ENCODE measurements at places on chromosomes 6 and 20.

DNA sequence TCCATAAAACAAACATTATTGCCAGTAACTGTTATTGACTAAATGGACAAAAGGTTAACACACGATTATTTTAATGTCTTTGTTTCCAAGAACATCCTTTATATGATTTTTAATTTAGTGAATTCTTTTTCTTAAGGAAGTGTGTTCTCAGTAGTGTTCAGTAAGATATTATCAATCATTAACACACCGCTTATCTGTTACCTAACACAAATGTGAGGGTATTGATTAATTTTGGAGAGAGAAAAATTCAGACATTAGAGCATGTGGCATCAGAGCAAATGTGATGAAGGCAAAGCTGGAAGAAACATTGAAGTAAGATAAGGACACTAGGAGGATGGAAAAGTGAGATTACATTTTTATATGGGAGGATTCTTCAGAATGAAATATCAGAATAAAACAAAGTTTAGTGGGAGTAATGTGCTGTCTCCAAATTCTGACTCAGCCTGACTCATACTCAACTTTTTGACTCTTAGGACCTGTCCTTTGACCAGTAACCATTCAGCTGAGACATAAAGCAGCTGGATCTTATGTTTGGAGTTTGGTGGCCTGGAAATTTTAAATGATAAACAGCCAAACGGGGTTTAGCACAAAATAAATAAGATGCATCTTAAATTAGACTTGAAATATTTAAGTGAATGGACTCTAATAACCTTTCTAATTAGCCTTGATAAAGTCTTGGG lies 348.6 kb downstream of the CD109 start:
- no peak for DNase-seq

GRCh38 chr6:163874784-163875183 lies 460.3 kb downstream of the QKI start:
- DNase-seq: no peak

DNA sequence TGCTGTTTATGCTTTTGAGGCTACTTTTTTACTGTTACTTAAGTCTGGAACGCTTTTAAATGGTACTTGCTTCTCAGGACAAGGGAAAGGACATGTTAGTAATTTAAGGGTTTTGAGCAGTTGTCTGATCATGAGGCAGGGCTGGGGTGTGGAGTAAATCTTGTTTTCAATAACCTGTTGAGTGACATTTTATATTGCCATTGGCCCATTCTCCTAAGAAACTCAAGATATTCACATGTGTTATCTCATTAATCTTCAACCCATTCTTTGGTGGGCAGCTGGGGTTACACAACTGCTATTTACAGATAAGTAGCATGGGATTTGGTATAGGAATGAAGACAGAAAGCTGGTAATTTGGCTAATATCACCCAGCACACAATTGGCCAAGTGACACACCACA lies 44.6 kb upstream of the IL17A start:
- no peak for DNase-seq

DNA sequence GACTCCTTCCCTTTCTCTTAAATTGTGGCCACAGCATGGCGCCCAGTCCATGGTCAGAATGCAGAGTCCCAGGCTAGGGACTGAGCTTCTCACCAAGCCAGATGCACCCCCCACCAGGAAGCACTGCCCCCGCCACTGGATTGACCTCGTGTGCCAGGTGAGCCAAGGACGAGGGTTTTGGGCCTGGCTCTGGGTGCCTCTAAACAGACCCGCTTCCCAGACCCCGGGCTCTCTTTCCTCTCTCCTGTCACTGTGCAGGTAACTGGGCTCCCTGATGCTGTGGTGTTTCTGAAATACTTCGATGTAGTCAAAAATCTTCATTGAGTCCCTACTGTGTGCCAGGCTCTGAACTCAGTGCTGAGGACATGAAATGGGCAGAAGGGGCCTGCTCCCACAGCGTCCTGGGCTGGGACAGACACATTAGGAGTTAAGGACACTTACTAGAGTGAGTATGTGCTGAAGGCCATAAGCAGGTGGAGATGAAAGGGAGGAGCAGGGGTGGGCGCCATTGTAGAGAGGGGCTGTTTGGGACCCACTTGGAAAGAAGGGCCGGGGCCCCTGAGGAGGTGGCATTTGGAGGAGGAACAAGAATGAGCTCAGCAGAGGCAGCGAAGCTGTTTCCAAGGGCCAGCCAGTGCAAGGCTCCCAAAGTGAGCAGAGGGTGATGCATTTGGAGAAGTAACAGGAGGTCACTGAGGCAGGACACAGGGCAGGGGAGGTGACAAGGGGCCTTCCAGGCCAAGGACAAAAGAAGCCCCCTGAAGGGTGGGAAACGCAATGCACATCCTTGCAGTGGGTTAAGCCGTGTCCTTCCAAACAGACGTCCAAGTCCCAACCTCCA lies 217.1 kb downstream of the ANKRD60 start:
- DNase-seq: no peak

DNA sequence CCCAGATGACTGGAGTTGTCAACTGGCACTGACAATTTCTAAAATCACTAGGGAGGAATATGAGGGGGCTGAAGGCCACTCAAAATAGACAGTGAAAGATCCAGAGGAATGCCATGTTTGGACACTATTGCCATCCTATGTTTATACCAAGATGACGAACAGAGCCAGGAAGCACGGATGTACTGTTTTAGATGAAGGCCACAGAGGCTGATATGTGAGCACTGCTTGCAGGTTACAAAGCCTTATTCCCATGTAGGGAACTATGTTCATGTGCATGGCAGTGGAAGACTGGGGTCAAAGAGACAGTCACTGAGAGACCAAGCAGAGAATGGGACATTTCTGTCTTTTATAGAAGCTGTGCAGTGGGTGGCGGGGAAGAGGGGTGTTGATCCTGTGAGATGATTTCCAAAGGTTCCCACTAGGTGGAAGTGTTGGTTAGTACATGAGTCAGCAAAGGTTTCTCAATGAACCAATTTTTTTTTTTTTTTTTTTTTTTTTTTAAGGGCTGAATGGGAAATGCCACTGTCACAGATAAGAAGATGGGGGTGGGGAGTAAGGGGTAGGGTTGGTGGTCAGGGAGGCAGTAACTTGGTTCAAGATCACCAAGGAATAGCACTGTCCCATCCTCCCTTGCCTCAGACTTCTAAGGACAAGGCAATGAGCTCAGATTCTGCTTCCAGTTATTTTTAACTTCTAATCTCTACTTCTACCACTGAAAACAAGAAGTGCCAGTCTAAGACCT lies 46.7 kb upstream of the MOCS1 start:
- no peak for DNase-seq

- DNase-seq: no peak
Observed at GRCh38 chr6:95802978-95803377, 212.8 kb upstream of the FUT9 start.

DNA sequence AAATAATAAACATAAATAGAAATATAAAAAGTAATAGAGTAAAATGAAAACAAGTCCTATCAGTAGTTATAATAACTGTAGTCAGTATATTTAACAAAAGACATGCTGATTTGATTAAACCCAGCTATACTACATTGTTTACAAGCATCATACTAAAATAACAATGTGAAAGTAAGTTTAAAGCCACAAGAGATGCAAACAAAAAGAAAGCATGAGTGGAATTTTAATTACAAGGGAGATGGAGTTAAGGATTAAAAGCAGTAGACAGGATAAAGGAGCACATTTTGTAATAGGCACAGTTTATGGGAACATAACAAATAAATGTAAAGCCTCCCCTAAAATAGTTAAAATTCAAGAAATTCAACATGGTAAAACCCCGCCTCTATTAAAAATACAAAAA lies 41.5 kb downstream of the SENP6 start:
- no peak for DNase-seq

- no peak for DNase-seq
Observed at GRCh38 chr20:35714127-35714526, 14.9 kb downstream of the ROMO1 start.

DNA sequence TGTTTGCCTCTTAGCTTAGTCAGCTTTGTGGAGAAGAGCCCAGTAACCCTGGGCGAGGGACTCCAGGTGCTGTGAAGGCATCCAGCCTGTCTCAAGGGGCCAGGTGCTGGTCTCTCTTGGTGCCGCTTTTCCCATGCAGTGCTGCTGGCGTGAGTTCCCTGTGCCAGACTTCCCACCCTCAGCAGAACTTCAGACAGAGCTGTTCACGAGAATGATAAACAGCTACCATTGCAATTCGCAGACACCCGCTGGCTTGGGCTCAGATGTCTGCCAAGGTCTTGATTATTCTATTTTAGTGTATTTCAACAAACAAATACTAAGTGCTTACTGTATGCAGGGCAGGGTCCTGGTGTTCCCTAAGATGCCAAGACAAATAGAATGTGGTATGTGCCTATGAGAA lies 57.7 kb downstream of the RNF217 start:
- no peak for DNase-seq

GRCh38 chr20:8473459-8473858 lies 341.4 kb downstream of the PLCB1 start:
- no peak for DNase-seq

GRCh38 chr6:144659202-144660182 lies 374.4 kb downstream of the UTRN start:
- no peak for DNase-seq

DNA sequence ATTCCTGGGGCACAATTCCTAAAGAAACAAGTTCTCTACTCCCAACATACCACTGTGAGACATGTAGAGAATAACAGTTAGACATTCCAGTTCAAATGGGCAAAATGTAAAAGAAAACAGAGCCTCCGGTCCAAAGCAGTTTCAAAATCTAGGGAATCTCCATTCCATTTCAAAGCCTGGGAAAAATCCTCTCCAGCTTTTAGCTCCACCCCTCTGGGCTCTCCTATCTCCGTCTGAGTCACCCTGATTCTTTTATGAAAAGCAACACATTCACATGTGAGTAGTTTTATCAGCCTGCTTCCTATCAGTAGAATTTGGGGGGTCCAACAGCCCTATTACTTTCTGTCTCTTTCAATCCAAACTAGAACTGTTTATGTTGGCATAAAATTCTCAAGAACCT lies 3.7 kb downstream of the CSNK2A1 start:
- DNase-seq: no peak

DNA sequence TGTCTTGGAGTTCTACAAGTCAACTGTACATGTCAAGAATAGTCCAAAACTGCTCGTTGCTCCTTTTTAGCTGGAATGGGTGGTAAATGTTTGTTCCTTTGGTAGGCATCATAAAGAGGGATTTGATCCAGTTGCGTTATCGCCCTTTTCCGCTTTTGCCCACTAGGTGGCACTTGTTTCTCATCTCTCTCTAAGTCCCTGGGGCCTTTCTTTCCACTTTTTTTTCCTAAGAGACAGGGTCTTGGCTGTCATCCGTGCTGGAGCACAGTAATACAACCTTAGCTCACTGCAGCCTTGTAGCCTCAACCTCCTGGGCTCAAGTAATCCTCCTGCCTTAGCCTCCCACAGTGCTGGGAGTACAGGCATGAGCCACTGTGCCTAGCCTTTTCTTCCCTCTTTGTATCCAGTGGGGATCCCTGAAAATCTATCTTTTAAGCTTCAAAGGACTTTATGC lies 20.7 kb downstream of the GTPBP2 start:
- no peak for DNase-seq

DNA sequence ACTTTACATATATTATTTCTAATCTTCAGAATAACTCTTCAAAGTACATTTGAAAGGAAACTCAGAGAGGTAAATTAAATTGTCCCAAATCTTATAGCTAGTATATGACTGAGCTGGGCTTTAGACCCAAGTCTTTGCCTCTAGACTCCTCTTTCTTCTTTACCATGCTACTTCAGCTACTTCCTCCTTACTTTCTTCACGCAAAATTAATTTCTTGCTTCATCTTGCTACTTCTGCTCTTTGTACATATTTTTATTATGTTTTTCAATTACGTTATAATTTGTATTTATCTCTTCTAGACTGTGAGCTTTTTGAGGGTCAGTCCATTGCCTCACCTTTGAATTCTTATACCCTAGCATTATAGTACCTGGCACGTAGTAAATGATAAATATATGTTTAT lies 5.3 kb downstream of the TMEM170B start:
- DNase-seq: no peak

DNA sequence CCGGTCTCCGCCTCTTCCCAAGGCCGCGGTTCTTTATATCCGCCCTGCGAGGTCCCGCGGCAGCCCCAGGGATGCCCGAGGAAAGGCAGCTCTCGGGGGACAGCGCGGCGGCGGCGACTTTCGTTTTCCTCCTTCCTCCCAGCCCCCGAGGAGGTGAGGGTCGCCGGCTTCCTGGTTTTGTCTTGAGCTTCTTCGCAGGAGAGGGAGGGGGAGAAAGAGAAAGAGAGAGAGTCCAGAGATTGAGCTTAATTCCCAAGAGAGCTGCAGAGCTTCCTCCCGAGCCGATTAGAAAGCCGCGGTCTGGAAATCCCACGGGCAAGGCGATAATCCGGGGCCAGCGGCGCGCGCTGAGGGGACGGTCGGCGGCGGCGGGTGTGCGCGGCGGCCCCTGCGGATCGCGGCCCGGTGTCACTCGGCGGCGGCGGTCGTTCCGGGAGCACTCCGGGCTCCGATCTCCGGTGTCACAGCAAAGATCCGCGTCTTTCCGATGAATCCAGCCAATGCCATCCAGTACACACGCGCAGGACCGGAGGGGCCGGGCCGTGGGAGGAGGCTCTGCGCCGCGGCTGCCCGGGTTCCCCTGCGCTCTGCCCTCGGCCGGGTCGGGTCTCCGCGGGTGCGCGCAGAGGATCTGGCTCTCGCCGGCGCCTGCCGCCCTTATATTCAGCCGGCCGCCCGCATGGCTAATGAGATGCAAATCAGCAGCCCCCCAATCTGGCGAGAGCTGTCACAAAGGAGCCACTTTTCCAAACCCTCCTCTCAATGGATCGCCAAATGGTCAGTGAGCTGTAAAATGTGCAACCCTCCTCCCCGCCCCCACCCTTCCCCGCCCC lies at the start of gene DLL1:
Gene DLL1 (minus strand): TSS at position 783 of the 833 bp plus-strand sequence. CDS start 939 bp downstream, outside the sequence.
- DNase-seq: no peak

DNA sequence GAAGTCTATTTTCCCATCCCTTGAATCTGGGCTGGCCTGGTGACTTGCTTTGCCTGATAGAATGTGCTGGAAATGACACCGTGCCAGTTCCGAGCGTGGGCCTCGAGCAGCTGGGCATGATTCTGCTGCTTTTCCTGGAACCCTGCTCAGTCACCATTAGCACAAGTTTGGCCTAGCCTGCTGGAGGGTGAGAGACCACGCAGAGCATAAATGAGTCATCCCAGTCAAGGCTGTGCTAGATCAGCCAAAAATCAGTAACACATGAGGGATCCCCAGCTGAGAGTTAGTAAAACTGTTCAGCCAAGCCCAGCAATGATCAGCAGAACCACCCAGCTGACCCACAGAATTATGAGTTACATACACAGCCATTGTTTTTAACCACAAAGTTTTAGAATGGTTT lies 74.8 kb upstream of the TOP1 start:
- DNase-seq: no peak

GRCh38 chr20:23126281-23127061 lies 40.3 kb upstream of the CD93 start:
- no peak for DNase-seq

DNA sequence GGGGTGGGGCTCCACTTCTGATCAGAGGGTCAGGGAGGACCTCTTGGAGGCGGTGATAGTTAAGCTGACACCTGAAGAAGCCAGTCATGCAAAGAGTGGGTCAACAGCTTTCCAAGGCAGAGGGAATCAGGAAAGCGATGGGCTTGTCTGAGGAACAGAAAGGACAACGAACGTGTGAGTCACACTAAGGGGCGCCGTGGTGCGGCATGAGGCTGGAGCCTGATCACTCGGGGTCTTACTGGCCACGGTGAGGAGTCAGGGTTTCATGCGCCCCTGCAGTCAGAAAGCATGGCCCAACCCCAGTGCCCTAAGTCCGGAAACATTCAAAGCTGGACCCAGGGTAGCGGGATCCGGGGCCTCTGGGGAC lies 50.6 kb upstream of the SLC32A1 start:
- no peak for DNase-seq

Data from esophagus squamous epithelium (tissue), 5 donors.